ENCODE measurements at places on chromosomes 5 and 9.

GRCh38 chr9:131403493-131403773, 9.5 kb downstream of the PRRC2B start:
- DNase-seq = no peak

DNA sequence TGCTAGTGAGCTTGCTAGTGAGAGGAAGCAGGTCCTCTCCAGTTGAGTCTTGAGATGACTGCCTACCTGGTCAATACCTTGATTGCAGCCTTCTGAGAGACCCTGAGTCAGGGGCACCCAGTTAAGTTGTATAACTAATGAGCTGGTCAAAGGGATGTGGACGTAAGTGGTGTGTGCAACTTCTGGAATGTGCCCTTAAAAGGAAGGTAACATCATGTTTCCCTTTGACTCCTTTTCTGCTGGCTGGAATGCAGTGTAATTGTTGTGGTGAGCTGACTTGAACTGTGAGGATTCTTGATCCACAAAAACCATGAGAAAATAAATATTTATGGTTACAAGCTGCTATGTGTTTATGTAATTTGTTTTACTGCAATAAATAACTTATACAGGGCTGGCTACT, 2.4 kb upstream of the SNX2 start:
- DNase-seq = no peak

DNA sequence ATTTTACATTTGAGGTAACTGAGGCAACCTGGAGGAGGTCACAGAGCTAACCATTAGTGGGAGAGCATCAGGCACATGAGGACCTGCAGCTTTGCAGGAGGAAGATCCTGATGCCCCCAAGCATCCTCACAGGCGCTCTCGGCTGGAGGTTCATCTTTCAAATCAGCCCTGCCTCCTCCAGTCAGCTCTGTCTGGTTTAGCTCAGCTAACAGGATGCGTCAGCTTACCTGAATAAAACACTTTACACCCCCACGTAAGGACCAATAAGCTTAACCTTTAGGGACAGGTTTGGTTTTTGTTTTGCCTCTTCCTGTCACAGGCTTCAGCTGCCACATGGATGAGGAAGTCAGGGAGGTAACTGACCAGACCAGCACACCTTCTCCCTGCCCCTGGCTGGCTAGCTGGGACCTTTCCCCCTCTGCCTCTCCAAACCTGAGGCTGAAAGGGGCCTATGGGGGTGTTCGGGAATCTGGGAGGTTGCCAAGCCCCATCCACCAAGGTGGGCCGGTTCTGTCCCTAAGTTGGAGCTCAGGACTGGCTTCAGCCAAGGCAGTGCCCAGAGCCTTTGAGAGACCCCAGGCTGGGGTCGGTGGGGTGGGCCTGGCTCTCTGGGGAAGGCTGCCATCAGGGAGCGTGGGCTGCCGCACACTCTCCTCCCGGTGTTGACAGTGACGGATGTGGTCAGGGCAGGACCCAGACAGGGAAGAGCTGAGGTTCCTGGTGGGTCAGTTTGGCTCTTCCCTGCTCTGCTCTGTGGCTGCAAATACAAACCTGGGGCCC, 20.0 kb upstream of the FCN1 start:
- no peak for DNase-seq

DNA sequence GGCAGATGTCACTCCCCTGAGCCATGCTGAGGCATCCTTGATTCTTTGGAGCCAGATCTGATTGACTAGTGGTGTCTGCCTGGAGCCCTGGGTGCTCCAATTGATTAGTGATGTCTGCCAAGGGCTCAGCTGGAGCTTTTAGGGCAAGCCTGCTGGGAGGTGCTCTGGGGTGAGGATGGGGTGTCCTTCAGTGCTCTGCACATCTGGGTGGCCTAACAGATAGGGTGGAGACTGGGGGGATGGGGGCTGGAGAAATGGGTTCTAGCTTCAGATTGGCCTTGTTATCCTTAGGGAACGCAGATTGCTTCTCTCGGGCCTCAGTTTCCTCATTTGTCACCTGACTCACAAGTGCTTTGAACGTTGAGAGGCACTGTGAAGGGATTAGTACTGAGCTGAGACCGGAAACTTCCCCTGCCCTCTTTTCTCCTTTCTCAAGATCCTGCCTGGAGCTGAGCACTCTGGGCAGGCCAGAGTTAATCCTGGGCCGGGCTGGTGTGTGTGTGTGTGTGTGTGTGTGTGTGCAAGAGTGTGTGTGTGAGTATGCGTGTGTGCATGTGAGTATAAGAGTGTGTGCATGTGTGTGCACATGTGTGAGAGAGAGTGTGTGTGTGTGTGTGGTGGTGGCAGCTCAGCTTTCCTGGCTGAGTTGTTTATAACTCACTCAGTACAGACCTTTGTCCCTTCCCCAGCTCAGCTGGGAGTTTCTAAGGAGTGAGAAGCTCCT, 5.6 kb upstream of the IER5L start:
- no peak for DNase-seq

GRCh38 chr5:172454358-172455086, at the start of gene SH3PXD2B:
Gene SH3PXD2B (minus strand): TSS chr5:172454525. CDS start chr5:172454352, 173 bp downstream.
- no peak for DNase-seq

- no peak for DNase-seq
These were observed 7.5 kb downstream of the SYK start for GRCh38 chr9:90808890-90809685.

Data from NCI-H1417 treated with DMSO at 0.1 percent for 48 hours (cell line).